ENCODE measurements at places on chromosomes 1 and 21.

DNA sequence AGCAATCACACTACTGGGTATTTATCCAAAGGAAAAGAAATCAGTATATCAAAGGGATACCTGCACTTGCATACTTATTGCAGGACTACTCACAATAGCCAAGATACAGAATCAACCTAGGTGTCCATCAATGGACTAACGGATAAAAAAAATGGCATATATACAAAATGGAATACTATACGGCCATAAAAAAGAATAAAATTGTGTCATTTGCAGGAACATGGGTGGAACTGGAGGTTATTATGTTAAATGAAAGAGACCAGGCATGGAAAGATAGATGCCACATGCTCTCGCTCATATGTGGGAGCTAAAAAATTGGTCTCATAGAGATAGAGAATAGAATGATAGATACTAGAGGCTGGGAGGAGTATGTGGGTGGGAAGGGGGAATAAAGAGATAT is 29.3 kb upstream of the CAP1 start:
- no peak for DNase-seq

DNA sequence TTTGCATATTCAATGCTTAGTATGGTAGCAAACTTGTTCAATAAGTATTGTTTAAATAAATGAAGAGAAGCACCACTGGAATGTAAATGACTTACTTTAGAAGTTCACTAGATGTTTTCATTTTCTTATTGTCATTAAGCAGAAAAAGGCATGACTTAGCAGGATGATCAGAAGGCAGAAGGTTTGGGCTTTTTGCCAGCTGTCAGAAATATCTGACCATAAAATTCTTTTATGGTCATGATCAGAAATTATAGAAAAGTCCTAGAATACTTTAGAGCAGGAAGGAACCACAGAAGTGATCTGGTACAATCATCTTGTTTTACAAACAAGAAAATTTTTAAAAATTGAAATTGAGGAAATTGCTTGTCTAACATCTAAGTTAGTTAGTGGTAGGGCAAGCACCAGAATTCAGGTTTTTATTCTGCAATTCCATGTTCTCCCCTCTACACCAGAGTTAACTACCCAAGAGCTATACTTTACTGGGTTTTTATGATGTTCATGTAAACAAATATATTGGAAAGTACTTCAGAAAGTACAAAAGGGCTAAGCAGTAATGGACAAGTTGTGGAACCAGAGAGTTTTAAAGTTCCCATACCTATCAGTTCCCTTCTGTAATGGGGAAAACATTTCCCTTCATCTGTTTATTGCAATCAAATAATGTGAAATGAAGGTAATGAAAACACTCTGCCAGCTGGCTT is 10.1 kb downstream of the FMO5 start:
- no peak for DNase-seq

GRCh38 chr1:212401042-212401441 is 13.6 kb downstream of the PACC1 start:
- no peak for DNase-seq

DNA sequence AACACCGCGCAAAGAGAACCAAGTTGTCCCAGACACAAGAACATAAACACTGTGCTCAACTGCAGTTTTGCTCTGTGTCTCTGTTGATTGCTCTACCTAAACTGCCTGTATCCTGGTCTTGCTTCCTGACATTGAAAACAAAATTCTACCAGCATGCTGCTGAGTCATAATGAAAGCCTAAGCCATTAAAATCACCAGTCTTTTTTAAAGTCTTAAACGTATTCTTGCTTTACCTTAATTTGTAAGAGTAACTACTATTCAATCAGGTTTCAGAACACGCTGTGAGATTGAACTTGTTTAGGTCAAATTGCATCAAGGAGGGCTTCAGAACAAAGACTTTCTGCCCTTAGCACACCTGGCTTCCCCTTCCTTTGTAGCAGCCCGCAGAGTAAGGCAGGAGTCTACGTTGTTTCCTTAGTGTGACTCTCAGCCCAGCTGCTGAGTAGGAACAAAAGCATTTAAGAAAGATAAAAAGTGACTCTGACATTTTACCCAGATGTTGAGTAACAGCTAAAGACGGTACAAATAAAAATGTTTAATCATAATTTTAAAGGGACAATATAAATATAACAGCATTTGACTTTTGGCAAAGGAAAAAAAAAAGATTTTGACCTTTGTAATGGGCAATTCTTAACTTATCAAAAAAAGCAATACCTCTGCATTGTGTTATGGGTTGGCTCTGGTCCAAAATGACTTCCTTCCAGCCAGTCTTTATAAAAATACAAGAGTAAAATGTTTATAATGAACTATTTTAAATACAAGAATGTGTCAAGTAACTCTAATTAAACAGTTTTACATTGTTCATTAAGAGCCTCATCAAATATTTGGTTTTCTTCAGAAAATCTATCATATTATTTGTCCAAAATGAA is 186.9 kb upstream of the ADGRL4 start:
- DNase-seq, result no peak

DNA sequence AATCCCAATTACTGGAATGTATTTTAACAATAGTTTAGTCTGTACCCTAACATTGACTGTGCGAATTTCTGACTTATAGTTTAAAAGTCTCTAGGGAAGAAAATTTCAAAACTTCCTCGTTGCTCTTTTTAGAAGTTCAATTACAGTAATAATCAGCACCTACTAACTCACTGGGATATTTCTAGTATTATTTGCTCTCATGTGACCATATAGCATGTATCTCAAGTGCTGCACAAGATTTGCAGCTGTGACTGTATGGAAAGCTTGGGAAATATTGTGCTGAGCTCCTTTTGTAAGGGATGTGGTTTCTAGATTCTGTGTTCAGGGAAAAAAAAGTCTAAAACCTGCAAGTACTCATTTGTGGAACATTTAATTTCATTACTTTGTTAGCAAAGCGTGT is 153.1 kb downstream of the ST6GALNAC3 start:
- no peak for DNase-seq

DNA sequence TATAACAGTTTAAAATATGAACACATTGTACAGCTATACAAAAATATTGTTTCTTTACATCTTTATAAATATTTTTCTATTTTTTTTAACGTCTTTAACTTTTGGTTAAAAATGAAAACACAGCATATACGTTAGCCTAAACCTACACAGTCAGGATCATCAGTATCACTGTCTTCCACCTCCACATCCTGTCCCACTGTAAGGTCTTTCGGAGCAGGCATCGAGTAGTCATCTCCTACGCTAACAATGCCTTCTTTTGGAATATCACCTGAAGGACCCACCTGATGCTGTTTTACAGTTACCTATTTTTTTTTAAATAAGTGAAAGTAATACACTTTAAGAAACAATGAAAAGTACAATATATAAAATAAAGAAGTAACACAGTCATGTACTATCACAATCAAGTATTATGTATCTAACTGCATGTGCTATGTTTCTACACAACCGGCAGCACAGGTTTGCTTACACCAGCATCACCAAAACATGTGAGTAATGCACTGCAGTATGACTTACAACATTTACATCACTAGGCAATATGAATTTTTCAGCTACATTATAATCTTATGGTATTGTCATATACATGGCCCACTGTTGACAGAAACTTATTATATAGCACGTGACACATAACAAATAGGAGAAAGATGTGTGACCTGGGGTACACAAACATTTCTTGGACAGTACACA is 254.4 kb downstream of the AKT3 start:
- DNase-seq, result no peak

- DNase-seq, result no peak
These were observed 75.0 kb downstream of the ATP6V1G3 start for GRCh38 chr1:198465201-198466144.

DNA sequence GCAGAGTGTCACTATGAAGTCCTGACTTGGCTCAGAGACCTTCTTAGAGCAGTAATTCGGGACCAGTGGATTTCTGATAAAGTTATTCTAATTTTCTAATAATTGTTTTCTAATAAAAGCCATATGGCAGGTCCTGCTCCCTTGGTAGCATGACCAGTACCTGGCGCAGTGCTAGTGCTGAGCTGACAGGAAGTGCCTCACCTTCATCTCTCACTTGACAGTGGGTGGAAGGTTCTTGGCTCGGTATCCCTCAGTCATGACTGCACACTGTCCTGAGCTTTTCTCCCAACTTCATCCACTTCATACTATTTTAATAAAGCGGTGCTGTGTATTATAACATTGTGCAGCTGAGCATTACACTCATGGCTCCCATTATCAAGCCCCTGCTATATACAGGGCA is 14.1 kb downstream of the VANGL1 start:
- no peak for DNase-seq

- DNase-seq, result no peak
These were observed 205.9 kb upstream of the DPYD start for GRCh38 chr1:98126740-98127139.

GRCh38 chr1:185681034-185681633 is 53.1 kb upstream of the HMCN1 start:
- DNase-seq, result no peak

GRCh38 chr1:203690730-203691129 is 64.1 kb downstream of the ATP2B4 start:
- DNase-seq, result no peak

DNA sequence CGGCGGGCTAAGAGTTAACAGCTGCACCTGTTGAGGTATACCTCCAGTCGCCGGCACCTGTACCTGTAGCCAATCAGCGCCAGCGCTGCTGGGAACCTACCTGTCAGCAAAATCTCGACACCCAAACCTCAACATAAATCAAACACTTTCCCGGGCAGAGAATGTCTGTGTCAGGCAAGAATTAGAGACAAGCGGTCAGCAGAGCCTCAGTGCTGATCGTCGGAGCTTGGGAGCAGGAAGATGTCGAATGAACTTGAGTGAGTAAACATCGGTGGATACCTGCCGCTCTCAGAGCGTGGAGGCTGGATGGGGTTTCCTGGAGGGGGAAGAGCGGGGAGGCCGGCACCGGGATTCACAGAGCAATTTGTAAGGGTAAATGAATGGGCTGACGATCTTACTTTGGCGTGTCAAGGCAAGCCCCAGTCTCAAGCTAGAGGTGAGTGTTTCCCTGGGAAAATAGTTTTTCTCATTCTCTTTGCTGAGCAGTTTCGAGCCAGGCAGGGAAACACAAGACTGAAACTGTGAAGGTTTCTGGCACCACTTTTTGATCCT is at the start of gene GRHL3:
GRHL3 (plus strand) TSS at position 46 of the 552 bp plus-strand sequence; CDS start at position 241, 195 bp downstream.
- no peak for DNase-seq

GRCh38 chr1:162939035-162939434 is 78.1 kb upstream of the CCDC190 start:
- no peak for DNase-seq

DNA sequence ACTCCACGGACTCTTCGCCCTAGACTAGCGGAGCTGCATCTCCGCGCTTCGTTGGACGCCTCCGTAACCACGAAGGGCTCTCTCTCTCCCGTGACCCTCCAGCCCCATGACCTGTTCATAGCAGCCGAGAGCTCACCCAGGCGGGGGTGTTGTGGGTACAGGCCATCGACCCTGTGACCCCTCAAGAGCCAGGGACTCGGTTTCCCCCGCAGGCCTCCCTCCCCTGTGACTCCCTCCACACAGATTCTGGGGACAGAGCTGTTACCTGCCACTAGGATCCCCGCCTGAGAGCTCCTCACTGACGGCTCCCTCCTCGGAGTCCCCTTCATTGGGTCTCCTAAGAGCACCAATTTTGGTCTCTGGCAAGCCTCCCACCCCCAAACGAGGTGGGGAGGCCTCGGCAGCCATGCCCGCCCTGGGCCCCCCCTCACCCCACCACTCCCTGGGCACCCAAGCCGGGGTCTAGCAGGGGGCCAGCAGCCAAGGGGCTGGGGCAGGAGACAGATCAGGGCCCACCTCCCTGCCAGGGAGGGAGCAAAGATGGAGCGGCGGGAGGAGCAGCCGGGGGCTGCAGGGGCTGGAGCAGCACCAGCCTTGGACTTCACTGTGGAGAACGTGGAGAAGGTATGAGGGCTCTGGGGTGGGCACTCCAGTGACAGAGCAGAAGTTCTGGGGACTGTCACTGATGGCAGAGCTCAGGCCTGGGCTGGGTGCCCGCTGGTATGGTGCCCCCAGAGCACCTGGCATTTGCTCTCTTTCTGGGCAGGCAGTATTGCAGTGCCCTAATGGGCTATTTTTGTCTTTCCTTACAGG is 517 bp downstream of the IPO13 start:
- no peak for DNase-seq

DNA sequence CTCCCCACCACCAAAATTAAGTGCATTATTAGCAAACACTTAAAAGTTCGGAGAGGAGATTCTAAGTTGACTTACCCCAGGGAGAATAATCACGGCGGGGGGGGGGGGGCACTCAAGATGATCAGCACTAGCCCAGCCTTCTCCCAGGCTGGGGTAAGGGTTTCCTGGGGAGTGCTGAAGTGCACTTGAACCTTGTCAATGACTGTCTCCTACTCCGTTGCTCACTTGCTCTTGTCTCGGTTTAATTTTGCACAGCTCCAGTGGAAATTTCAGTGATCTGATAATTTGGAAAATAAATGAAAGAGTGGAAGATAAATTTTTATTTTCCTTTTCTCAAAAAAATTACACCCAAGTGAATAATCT is 59.2 kb downstream of the PBX1 start:
- DNase-seq, result no peak

- DNase-seq, result no peak
These were observed 16.5 kb upstream of the UTS2 start for GRCh38 chr1:7869136-7869920.

DNA sequence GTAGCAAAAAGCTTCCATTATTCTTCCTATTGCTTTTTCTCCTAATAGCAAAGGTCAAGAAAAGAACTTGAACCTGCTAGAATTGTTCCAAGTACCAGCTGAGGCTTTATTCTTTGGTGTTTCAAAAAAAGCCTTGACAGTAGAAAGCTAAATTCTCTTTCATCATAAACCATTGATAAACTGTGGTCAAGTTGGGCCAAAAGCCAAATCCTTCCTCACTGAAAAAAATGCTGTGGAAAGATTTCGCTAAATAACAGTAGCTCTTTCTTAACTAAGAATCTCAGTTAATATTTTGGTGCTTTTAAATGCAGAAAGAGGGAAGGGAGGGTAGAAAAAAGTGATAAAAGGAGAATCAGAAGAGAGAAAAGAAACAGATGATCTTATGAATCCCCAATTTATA is 14.0 kb upstream of the JAM2 start:
- no peak for DNase-seq

GRCh38 chr21:42694751-42695696 is 41.6 kb downstream of the PDE9A start:
- DNase-seq, result no peak

DNA sequence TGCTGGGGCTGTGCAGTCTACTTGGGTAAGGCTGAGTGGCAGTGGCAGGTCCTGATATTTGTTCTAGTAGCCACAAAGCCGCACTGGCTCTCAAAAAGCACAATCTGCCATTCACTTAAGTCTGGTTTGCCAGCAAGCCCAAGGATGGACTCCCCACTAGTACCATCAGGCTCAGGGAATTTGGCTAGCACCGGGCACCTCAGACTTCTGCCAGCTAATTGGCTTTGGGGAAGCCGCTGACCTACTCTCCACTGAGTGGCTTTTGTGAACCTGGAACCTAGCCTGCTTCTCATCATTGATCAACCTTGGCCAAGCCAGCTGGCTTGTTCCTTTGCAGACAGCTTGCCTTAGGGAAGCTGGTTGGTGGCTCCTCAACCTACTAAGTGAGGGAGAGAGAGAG is 83.1 kb downstream of the ESRRG start:
- no peak for DNase-seq

DNA sequence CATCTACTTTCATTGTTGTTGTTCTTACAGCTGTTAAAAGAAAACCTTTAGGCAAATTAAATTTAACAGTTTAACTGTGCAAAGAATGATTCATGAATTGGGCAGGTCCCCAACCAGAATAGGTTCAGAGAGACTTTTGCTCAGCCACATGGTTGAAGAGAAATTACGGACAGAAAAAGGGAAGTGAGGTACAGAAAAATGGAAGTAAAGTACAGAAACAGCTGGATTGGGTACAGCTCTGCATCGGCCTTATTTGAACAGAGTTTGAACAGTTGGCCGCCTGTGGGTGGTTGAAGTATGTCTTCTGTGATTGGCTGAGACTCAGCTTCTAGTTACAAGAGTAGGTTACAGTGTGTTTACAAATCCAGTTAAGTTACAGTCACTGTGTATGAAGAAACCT is 210.1 kb downstream of the FGGY start:
- DNase-seq, result no peak
